ENCODE measurements at places on chromosomes 6 and 20. TPM values are rescaled to one million over a fixed set of nuclear protein-coding genes. Genes with fewer than 3 reads are reported as not detected.

- no peak for DNase-seq
Observed at GRCh38 chr6:104087765-104088164, 772.0 kb downstream of the HACE1 start.

SLPI gene
- total RNA-seq = not detected

- no peak for DNase-seq
Observed at GRCh38 chr6:84118191-84118590, 84.6 kb downstream of the MRAP2 start.

PROKR2 gene
- not detected for total RNA-seq

DNA sequence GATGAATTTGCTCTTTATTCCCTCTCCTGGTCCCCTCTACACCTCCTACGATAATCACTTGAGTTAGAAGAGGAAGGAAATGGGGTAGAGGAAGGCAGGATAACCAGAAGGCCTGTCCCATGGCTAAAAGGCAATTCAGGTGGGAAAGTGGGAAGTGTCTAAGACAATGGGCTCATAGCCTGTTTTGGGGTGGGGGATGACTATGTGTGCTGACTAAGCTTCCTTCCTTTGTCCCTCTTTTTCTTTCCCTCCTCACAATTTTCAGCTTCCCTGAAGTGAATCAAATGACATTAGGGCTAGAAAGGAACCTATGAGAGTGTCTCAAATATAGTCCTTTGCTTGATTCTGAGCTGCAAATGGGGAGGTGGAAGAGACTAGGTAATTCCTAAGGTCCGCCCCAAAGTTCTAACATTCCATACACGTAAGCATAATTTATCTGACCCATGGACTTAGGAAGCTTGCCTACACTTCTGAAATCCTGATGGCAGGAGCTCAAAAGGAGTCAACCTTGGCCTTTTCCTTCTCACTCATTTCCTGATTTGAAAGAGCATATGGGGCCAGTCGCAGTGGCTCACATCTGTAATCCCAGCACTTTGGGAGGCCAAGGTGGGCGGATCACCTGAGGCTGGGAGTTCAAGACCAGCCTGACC lies 24.3 kb downstream of the EDEM2 start:
- no peak for DNase-seq

MYBL2 gene
- 51.2 TPM for total RNA-seq

MEP1A gene
- total RNA-seq = not detected

DNA sequence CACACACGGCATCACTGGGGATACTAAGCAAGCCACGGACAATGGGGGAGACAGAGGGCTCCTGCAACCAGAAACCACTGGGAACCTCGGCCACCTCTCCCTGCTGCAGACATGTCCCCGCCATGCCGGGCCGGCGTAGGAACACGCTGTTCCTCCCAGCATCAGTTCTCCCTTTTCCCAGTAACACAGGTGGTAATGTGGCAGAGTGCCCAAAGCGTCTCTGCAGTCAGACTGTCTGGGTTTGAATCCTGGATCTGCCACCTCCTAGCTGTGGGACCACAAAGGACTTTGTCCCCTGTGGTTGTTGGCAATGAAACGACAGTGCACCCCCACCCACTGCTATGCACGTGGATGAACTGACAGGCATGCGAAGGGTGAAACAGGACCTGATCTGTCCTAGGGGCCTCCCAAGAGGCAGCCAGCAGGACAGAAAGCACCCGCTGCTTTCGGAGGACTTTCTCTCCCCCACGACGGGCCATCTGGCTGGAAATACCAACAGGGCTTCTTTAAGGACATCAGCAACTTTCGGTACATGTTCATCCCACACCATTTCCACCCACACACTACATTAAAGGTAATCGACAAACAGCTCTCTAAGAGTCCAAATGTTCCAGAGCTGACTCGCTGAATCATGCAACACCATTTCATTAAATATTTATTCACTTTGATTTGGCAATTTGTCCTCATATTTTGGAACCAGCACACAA lies 74.1 kb downstream of the SULF2 start:
- DNase-seq = no peak

DNA sequence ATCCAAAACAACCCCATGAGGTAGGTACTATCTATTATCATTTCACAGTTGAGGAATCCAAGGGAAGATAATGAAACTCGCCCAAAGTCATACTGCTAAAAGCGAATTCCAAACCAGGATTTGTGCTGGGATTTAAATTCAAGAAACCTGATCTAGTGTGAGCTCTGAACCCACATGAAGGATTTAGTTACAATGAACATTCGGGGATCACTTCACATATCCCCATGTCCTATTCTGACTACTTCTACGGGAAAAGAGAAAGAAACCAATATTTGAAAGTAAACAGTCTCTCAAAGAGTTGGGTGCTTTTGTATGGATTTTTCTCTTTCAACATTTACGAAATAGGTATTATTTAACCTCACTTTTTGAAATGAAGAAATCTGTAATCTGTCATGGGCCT lies 12.9 kb downstream of the RANBP9 start:
- no peak for DNase-seq

GRCh38 chr20:63280929-63281545 lies 8.4 kb downstream of the ARFGAP1 start:
- DNase-seq = no peak

DNA sequence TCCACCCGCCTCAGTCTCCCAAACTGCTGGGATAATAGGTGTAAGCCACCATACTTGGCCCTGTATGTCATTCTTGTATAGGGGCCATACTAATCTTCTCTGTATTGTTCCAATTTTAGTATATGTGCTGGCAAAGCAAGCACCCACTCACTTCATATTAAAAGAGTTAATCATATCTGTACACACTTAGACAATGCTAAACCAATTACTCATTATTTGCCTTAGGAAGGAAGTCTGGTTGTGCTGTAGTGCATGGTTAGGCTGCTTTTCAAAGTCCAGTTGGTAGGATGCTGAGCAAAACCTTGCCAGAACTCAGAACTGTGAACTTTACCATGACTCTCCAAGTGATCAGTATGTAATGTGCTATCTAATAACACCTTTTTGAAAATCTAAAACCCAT lies 88.6 kb downstream of the LIN28B start:
- peak; percentile 30 for DNase-seq

DNA sequence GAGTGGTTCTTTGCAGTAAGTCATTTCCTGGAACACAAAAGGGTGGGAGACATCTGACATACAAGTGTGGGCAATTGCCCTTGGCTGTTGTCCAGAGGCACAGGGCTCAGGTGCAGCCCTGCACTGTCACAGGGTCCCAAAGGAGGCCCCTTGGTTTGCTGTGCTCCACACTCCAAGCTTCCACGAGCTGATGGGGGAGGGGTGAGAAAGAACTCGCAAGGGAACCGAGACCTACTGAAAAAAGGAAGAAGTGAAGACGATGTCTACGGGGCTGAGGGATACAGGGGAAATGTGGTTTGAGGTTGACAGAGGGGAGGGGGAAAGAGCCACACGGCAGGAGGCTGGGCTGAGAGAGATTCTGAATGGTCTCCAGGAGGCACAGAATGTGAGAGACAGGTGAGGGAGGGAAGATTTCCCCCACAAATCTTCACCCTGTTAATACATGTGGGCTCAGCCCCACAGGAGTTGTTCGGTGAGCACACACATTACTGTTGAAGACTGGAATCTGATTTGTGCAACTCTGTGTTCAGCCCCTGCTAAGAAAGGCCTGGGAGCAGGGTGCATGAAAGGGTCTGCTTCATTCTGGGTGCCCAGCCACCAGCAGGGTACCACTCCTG lies 123.4 kb downstream of the LY86 start:
- DNase-seq = no peak

DNA sequence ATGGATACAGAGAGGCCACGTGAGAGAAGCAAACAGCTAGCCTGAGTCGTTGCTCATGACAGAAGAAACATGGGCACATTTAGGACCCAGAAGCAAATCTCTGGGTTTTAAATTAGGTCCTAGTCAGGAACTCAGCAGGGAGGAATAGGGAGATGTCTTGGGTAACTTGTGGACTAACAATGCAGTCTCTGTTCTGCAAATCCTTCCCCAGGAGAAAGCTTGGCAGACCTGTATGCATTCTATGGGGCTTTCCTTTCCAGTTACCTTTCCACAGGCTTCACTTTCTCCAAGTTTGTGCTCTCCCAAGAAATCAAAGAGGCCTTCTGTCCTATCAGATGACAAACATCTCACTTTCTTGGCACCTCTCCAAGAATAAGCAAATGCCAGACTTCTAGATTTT lies 47.2 kb upstream of the PLCB4 start:
- DNase-seq = peak; percentile 57

DNA sequence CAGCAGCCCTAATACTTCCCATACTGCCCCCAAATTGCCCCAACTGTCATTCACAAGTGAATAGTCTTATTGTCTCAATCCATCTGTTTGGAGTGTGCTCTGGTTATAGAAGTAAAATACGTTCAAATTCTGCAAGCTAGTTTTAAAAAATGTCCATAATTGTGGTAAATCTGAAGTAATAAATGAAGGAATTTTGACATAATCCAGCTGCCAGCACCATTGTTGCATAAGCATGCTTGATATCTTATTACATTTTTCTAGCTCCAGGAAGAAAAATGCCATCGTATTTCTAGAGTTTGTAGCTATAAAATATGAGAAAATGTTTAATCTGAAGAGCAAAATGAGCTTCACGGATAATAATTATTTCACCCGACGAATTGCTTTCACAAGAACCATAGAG lies 664.7 kb downstream of the RFPL4B start:
- no peak for DNase-seq

SPDEF gene
- total RNA-seq = not detected

TGM3 gene
- not detected for total RNA-seq

NAA20 gene
- 135 TPM for total RNA-seq

ZSCAN23 gene
- total RNA-seq = 8.2 TPM

DNA sequence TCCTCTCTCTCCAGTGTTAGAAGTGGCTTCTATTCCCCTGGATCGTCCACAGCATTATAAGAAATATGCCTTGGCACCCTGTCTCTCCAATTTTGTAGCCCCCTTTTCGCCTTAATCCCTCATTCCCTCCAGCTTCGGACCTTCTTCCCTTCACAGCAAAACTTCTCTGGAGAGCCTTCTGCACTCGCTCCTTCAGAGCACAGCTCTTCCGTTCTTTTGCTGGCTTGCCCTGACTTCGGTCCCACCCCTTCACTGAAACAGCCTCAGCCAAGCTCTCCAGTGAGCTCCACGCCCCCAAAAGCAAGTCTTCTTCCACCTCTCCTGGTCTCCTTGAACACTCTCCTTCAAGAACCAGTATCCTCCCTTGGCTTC lies 134.7 kb upstream of the RNF24 start:
- DNase-seq = peak; percentile 72

DNA sequence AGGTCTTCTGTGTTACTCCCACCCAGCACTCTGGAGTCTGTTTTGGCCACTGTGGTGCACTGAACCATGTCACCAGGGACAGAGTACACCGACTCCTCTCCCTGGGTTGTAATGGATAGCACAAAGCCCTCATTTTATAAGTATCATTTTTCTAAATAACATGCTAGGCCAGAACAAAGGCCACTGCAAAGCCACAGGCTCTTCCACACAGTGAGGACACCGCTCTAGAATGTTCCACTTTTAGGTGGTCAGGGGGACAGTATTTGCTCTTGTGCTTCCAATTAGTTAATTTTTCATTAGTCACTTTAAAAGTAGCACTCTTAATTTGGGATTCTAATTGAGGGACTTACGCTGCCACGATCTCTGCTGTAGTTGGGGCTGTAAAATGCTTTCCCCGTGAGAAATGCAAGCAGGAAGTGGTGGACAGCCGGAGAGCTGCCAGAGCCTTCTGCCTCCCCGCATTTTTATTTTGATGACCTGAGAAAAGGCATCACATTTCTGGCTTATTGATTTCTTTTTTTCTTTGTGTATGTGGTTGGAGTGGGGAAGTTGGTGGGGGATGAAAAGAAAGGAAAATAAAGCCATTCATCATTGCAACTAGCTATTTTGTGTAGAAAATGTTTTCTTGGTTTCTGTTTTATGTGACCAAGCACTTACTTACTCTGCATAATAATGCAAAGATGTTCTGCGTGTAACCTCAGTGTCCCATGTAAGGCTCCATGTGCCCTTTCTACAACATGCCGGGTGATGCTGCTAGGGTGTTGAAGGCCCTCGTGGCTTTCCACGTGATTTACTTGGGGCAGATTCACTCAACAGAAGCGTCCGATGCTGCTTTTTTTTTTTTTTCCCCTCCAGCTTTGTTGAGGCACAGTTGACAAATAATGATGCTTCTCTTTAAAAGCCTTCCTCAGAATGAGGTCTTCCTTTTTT lies 195.9 kb downstream of the SASH1 start:
- DNase-seq = peak; percentile 79

- no peak for DNase-seq
Observed at GRCh38 chr6:35960187-35960586, 39.3 kb upstream of the SRPK1 start.

- DNase-seq = peak; percentile 43
Observed at GRCh38 chr20:57092112-57092899, 174.1 kb downstream of the BMP7 start.

GRCh38 chr6:1091900-1092299 lies 220.0 kb upstream of the FOXQ1 start:
- no peak for DNase-seq

- no peak for DNase-seq
Observed at GRCh38 chr6:82227770-82228169, 19.8 kb downstream of the IBTK start.

DNA sequence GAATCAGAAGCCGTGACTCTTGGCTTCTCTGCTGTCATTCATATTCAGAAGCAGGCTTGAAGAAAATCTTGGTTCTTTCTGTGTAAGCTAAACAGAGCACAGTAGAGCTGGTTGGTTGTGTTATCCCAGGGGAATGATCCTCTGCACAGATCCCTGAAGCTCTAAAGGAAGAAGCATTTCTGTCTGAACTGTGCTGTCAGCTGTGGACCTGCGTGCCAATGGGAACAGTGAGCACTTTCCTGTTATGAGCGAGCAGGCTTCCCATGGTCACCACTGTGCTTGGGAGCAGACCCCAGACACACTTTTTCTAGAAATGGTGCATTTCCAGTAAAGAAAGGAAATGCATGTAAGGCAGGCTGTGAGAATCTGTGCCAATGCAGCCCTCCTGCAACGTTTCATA lies 490.2 kb downstream of the EPM2A start:
- DNase-seq = no peak

SLCO4A1 gene
- total RNA-seq = 69.5 TPM

SSTR4 gene
- total RNA-seq = not detected

- no peak for DNase-seq
Observed at GRCh38 chr20:34988191-34988540, 32.5 kb downstream of the MYH7B start.

DNA sequence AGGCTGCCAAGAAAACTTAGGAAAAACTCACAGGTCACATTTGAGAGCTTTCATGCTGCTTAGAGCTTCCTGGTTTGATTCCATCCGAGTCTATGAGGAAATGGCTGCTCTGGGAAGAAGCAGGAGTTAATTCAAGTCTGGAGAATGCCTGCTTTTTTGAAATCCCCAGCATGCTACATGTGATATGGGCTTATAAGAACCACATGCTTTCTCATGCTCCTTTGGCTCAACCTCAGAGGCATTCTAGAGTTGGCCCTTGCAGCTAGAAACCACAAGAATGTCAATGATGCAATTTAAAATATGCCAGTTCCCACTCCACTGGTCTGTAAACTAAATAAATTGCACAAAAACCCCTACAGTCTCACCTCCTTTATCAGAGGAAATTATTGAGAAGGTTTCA lies 142.9 kb upstream of the OLIG3 start:
- DNase-seq = peak; percentile 95

DNA sequence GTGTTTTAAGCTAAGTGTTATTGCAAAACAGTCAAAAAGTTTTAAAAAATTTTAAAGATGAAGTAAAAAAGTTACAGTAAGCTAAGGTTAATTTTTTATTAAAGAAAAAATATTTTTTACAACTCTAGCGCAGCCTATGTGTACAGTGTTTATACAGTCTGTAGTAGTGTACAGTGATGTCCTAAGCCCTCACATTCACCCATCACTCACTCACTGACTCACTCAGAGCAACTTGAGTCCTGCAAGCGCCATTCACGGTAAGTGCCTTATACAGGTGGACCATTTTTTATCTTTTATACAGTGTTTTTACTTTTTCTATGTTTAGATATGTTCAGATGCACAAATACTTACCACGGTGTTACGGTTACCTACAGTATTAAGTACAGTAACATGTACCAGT lies 83.4 kb upstream of the STMND1 start:
- DNase-seq = peak; percentile 27

All from M059J (cell line).